Ureter (tissue), 1 donor: ENCODE measurements at places on chromosomes 16 and 17. TPM values are rescaled to one million over a fixed set of nuclear protein-coding genes. Genes with fewer than 3 reads are reported as not detected.

GRCh38 chr17:30237296-30238002 lies 2.0 kb upstream of the SLC6A4 start:
- no peak for DNase-seq

GRCh38 chr16:54118846-54119245 lies 167.7 kb downstream of the IRX3 start:
- no peak for DNase-seq

DNA sequence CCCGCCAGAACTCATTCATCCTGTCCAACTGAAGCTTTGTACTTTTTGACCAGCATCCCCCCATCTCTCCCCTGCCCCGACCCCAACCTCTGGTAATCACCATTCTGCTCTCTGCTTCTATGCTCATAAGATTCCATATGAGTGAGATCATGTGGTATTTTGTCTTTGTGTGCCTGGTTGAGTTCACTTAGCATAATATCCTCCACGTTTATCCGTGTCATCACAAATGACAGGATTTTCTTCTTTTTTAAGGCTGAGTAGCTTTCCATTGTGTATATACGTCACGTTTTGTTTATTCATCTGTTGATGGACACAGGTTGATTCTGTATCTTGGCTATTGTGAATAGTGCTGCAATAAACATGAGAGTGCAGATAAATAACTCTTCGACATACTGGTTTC lies 278.9 kb downstream of the SNX29 start:
- no peak for DNase-seq

The TP53TG3C gene
- not detected for total RNA-seq

The FOXJ1 gene
- total RNA-seq: 2.5 TPM
